IPS-NIHi11 (cell line): ENCODE measurements at places on chromosomes 5 and 9.

DNA sequence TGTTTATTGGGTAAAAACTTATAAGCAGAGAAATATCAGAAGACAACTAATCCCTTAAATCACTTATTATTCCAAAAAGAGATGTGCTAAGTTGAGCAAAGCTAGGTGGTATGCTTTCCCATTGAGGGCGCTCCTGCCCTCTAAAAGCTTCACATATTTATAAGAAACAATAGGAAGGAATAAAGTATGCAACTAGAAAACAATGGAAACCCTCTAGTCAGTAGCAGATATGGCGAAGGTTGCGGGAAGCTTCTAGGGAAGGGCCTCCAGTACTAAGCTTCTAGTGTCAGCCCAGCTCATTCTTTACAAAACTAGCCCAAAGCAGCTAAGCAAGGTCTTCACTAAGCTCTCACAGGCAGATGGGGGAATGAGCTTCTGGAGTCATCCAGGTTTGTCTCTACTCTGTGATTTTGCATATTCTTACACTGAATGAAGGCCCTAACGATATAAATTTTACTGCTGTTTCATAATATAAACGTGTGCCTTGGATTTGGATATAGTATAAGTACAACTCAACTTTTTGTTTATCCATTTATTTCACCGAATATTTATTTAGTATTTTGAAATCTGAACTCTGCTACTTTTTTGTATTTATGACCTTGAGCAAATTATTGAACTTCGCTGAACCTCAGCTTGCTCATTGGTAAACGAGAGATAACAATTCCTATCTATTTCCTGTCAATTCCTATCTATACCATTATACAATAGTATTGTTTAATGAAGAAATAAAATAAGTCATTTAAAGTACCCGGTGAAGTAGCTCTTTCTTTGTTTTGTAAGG lies 571.4 kb downstream of the ELAVL2 start:
- no peak for DNase-seq

GRCh38 chr9:98709968-98710965 lies 1.5 kb upstream of the GABBR2 start:
- peak; percentile 51 for DNase-seq

DNA sequence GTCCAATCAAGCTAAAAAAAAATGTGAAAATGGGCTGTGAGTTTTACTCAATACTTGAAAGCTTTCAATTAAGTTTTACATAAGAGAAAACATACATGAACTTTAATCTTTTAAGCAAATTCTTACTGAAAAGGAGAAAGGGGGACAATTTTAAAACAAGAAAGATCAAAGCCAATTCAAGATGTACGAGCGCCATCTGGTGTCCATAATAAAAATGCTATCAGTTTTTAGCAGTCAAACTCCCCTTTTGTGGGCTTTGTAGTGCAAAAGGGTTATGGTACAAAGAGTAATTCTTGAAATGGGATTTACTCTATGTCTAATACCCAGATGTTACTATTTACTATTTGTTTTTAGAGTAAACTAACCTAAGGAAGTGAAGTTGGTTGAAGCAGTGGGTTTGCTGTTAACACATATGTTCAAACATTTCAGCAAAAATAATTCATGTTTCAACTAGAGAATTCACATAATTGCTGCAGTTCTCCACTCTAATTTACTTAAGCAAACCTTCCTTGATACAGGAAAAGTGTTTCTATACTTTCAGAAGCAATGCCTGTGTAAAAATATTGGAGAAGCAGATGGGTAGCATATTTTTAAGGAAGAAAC lies 228.2 kb upstream of the TYRP1 start:
- DNase-seq: peak; percentile 19

GRCh38 chr9:108691614-108692013 lies 164.2 kb downstream of the ACTL7B start:
- DNase-seq: no peak

DNA sequence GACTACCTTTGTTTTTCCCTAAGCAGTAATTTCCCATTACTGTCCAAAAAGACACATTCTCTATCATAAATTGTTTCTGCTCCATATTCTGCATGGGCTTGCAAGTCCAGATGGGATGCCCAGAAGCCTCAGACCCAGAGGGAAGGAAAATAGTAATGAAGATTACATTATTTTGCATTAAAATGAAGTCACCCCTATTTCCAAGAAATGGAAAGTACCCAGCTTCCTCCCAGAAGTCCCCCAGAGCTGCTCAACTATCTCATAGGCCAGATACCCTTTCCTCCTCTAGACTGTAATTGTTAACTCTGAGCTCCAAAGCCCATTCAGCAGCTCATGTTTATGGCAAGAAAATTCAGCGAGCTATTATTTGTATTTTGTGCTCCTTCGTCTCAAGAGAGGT lies 159.5 kb downstream of the GLIS3 start:
- DNase-seq: no peak

- DNase-seq: no peak
Observed at GRCh38 chr9:122355336-122355875, 15.4 kb upstream of the PTGS1 start.

GRCh38 chr9:14315875-14316601 lies 2.1 kb upstream of the NFIB start:
- peak; percentile 31 for DNase-seq
